ENCODE measurements at places on chromosomes 6 and 20. TPM values are rescaled to one million over a fixed set of nuclear protein-coding genes. Genes with fewer than 3 reads are reported as not detected.

The C6orf118 gene
- total RNA-seq: not detected

The POPDC3 gene
- total RNA-seq: 1.3 TPM

The CFAP206 gene
- 0.29 TPM for total RNA-seq

The SOX18 gene
- total RNA-seq: 52.4 TPM

The TMEM170B gene
- 2.3 TPM for total RNA-seq

The OR2H1 gene
- total RNA-seq: not detected

The PNLDC1 gene
- total RNA-seq: not detected

The CCN6 gene
- not detected for total RNA-seq

The GZF1 gene
- total RNA-seq: 12.4 TPM

The LPA gene
- not detected for total RNA-seq

The RIPPLY2 gene
- total RNA-seq: not detected

The SSTR4 gene
- total RNA-seq: not detected

The SMIM8 gene
- total RNA-seq: 6.3 TPM

The RBM24 gene
- 4.0 TPM for total RNA-seq

The RAB44 gene
- total RNA-seq: under 0.01 TPM

The PTCRA gene
- not detected for total RNA-seq

The SGK2 gene
- total RNA-seq: not detected

The CLVS2 gene
- not detected for total RNA-seq

The SNX3 gene
- 184 TPM for total RNA-seq

The TSHZ2 gene
- 0.98 TPM for total RNA-seq

The RGS17 gene
- 3.4 TPM for total RNA-seq

Data from vein endothelial cell (primary cell).